Panc1 (cell line): ENCODE measurements at places on chromosomes 1 and 21. TPM values are rescaled to one million over a fixed set of nuclear protein-coding genes. Genes with fewer than 3 reads are reported as not detected.

DNA sequence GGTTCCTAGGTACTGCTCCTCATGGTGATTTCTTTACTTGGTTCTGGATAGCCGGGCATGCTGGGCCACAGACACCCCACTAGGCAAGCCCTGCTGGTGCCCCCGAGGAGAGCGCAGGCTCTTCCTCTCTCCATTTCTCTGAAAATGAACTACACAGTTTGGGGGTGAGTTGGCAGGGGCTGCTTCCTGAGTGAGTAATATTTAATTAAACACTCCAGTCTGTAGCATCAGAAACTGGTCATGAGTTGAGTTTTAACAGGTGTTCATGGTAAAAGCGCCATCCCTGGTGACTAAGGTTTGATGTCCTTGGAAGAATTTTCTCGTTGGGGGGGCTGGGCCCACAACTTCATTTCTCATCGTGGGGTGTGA is 1.7 kb downstream of the SPSB1 start:
- peaks cover 62% of the 10 kb centered on the region for H3K4me1 ChIP-seq
- H3K27ac ChIP-seq, result peak overlapping the region; percentile 80
- peak overlapping the region; percentile 96 for H3K4me3 ChIP-seq
- H3K36me3 ChIP-seq, result no peaks in the 10 kb centered on the region; the same call in 1 of the 2 replicates
- DNase-seq, result no peak

- H3K4me1 ChIP-seq, result no peaks in the 10 kb centered on the region
- no peaks in the 10 kb centered on the region for H3K36me3 ChIP-seq
- DNase-seq, result no peak
Measured at GRCh38 chr1:42999308-42999707, 40.6 kb upstream of the SLC2A1 start.

DNA sequence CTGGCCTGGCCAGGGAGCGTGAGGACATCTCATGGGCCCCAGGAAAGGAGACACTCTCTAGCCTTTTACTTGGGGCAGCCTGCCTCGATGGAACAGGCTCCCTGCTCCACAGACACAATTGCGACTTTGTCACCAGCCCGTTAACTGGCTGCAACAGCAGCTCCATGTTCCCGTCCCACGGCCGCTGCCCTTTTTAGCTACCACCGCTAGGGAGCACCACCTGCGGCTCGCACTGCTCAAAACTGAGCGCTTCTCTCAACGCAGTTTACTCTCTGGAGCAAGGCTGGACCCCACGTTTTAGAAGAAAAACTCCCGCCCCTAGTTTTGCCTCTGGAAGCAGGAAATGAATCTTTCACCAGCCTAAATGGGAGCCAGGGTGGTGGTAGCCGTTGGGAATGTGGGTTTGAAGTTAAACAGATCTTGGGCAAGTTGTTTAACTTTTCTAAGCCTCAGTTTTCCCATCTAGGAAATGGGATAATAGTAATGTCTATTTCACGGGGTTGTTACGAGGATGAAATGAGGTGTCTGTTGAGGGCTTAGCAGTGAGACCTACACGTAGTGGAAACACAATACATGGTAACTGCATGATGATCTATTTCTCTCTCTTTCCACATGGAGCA is 3.5 kb upstream of the LRRC38 start:
- no peaks in the 10 kb centered on the region for H3K27me3 ChIP-seq
- no peak overlapping the region for H3K27ac ChIP-seq
- H3K36me3 ChIP-seq, result no peaks in the 10 kb centered on the region
- DNase-seq, result no peak
- no peak overlapping the region for H3K4me3 ChIP-seq
- no peaks in the 10 kb centered on the region for H3K4me1 ChIP-seq

DNA sequence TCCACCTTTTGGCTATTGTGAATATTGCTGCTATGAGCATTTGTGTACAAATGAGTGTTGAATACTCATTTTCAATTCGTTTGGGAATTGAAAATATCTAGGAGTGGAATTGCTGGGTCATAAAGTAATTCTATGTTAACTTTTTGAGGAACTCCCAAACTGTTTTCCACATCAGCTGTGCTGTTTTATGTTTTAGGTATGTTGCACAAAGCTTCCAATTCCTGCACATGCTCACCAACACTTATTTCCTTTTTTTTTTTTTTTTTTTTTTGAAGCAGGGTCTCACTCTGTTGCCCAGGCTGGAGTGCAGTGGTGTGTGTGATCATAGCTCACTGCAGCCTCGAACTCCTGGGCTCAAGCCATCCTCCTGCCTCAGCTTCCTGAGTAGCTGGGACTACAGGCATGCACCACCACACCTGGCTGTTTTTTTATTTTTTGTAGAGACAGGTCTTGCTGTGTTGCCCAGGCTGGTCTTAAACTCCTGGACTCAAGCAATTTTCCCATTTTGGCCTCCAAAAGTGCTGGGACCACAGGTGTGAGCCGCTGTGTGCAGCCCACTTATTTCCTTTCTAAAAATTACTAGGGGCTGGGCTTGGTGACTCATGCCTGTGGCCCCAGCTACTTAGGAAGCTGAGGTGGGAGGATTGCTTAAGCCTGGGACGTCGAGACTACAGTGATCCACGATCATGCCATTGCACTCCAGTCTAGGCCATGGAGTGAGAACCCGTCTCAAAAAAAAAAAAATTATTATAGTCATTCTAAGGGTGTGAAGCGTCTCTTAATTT is 33.4 kb downstream of the TMCC2 start:
- no peaks in the 10 kb centered on the region for H3K27me3 ChIP-seq
- H3K4me3 ChIP-seq, result no peak overlapping the region
- H3K27ac ChIP-seq, result no peak overlapping the region
- DNase-seq, result no peak
- H3K36me3 ChIP-seq, result no peaks in the 10 kb centered on the region
- peaks cover 4% of the 10 kb centered on the region for H3K4me1 ChIP-seq

The S100A12 gene
- total RNA-seq, result not detected

DNA sequence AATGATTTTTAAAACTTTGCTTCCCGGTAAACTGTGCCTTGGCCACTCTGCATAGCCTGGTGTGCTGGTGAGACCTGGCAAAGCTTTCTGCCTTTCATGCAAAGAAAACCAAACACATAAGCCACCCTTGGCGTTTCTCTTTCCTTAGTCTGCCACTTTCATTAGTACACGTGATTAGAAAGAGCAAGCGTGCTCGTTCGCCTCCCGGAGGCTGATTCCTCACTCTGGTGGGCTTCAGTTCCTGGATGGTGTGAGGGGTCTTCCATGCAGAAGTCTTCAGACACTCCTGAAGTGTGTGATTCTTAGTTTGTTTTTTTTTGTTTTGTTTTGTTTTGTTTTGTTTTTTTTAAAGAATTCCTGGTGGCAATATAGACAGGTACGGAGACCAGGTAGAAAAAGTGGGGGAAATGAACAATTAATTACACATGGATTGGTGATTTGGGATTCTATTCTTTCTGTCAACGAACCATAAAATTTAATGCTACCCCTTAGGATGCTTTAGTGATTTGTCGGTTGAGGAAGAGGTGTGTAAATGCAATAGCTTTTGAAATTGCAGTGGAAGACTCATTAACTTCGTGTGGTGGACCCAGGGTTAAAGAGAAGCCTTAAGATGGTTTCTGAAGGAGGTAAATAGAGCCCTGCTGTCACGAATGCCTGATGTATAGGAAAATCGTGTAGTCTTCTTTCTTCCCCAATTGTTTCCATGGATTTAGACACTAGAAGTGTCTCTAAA is 2.1 kb downstream of the GALNT2 start:
- no peaks in the 10 kb centered on the region; the same call in 1 of the 2 replicates for H3K36me3 ChIP-seq
- H3K4me1 ChIP-seq, result peaks cover 53% of the 10 kb centered on the region
- H3K27ac ChIP-seq, result peak overlapping the region; percentile 69
- H3K4me3 ChIP-seq, result peak overlapping the region; percentile 89
- no peak for DNase-seq

DNA sequence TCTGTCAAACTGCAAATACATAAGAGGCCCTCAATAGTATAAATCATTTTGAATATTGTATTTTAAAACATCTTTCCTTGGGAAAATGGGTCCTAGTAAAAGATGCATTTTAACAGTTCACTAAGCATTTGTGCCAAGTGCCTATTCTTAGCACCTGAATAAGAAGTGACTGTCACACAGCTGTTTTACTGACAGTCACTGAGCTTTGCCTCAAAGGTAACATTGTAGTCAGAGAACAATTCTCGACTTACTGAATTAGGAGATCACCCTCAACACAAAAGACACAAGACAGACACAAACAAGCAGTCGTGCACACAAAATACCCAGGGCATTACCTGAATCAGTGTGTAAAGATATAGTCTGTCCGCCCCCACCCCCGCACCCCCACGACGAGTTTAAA is 408 bp downstream of the ESRRG start:
- peak overlapping the region; percentile 43 for H3K4me3 ChIP-seq
- no peaks in the 10 kb centered on the region for H3K36me3 ChIP-seq
- H3K27me3 ChIP-seq, result peaks cover 38% of the 10 kb centered on the region
- no peak for DNase-seq
- H3K4me1 ChIP-seq, result peaks cover 6% of the 10 kb centered on the region; the same call in 1 of the 2 replicates

- no peak overlapping the region for H3K4me3 ChIP-seq
- peak; percentile 33 for DNase-seq
- no peak overlapping the region for H3K27ac ChIP-seq
- no peaks in the 10 kb centered on the region; the same call in 1 of the 2 replicates for H3K27me3 ChIP-seq
Measured at GRCh38 chr1:204975568-204976235, 67.3 kb upstream of the CNTN2 start.

DNA sequence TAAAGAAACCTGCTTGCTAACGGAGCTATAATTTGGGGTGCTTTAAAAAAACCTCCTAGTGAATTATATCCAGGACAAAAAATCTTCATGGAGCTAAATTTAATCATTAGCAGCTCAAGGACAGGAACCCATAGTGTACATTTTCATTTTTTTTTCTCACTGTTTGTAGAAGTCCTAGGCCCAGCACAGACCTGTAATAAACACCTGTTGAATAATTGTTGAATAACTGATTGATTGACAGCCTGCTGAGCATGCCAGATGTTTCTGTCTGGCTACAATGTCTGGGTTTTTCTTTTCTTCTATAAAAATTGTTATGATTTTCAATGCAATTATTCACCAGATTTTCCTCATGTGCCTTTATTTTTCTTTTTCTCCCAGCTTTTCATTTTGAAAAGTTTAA is 10.9 kb upstream of the GALNT2 start:
- H3K27ac ChIP-seq, result no peak overlapping the region
- no peaks in the 10 kb centered on the region for H3K27me3 ChIP-seq
- no peak for DNase-seq
- H3K36me3 ChIP-seq, result no peaks in the 10 kb centered on the region
- no peak overlapping the region for H3K4me3 ChIP-seq

The SMCP gene
- not detected for total RNA-seq

DNA sequence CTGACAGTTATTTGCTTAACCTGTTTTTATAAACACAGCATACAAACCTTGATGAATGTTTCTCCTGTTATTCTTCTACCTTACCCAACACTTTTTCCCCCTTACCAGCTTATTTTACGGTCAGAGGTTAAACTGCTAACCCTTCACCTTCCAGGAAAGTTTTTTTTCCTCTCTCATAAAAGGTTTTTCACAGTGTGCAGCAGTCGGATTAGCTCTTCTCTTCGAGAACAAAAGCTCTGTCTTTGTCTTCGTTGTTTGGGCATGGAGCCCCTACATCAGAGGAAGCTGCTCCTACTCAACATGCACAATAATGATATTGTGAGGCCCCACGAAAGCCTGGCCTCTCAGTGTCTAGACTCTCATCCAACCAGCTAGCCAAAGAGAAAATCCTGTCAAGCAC is 42.0 kb downstream of the DENND1B start:
- no peak for DNase-seq
- no peaks in the 10 kb centered on the region for H3K36me3 ChIP-seq
- no peak overlapping the region for H3K27ac ChIP-seq
- H3K4me3 ChIP-seq, result no peak overlapping the region

The DIPK1A gene
- total RNA-seq, result 1.2 TPM

The FMO5 gene
- total RNA-seq, result 0.57 TPM

DNA sequence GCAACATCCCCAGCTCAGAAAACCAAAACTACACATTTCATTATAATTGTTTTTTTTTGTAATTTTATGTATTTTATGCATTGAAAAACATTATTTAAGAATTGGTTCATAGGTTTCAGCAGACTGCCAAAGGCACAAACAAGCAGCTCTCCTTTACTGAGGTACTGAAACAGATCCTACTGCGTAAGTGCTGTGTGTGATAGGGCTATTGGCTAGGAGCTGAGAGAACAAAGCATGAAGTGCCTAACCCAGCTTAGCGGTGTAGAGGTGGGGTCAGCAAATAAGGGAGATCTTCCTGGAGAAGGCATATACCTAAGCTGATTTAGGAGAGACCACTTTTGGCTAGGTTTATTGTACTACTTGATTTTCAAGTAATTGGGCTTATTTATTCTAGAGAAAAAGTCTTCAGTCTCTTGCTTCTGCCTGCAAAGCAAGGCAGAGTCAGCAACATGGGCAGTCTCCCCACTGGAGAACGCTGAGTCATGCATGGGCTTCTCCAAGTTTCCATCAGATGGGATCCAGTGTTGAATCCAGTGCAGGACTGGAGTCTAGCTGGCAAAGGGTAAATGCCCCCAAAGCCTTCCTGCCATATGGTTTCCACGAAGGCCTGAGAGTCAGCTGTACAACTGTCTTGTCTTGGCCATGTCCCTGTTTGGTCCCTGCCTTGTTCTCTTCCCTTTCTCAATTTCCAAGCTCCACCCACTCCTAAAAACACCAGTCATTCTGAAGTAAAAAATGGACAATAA is 18.0 kb upstream of the YTHDF2 start:
- H3K4me1 ChIP-seq, result no peaks in the 10 kb centered on the region
- no peak for DNase-seq
- H3K27ac ChIP-seq, result no peak overlapping the region

The OR14K1 gene
- total RNA-seq, result not detected

GRCh38 chr21:33895356-33895755 is 20.2 kb downstream of the ATP5PO start:
- H3K27me3 ChIP-seq, result no peaks in the 10 kb centered on the region
- no peaks in the 10 kb centered on the region; the same call in 1 of the 2 replicates for H3K4me1 ChIP-seq
- H3K36me3 ChIP-seq, result no peaks in the 10 kb centered on the region

- no peaks in the 10 kb centered on the region for H3K27me3 ChIP-seq
- no peaks in the 10 kb centered on the region for H3K4me1 ChIP-seq
- DNase-seq, result no peak
Measured at GRCh38 chr1:167676205-167676915, 45.4 kb upstream of the MPZL1 start.

DNA sequence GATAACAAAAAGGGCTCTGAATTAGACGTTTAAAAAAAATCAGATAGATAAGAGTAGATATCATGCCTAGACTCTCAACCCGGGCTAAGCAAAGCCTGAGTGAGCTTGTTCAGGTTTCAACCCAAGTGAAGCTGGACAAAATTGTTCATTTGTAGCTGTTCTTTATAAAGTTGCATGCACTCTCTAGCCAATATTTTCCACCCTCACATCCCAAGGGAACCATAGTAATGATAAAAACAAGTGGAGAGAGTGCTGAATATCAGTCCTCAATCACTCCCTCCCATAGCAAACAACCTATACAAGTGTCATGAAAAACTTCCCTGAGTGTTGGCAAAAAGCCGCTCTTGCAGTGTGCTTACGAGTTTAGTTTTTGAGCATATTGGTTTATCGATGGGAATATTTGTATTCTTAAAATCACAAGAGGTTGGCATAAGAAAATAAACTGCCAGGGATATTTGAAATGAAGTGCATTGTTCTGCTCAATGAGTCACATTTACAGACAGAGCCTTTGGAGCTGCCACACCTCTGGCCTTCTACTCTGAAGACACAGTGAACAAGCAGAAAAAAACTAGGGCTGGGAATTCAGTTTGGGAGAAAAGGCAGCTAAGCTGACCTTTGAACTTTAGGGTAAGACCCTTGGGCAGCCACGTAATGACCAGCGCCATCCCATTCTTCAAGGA is 2.2 kb upstream of the CLCA2 start:
- H3K36me3 ChIP-seq, result no peaks in the 10 kb centered on the region
- no peaks in the 10 kb centered on the region for H3K4me1 ChIP-seq
- peaks cover 63% of the 10 kb centered on the region for H3K27me3 ChIP-seq
- DNase-seq, result no peak
- no peak overlapping the region for H3K4me3 ChIP-seq

The KMO gene
- 1.8 TPM for total RNA-seq

The ANKRD34A gene
- total RNA-seq, result 1.4 TPM
